Right cardiac atrium (tissue), 5 donors: ENCODE measurements at places on chromosomes 12 and 14. TPM values are rescaled to one million over a fixed set of nuclear protein-coding genes. Genes with fewer than 3 reads are reported as not detected.

DNA sequence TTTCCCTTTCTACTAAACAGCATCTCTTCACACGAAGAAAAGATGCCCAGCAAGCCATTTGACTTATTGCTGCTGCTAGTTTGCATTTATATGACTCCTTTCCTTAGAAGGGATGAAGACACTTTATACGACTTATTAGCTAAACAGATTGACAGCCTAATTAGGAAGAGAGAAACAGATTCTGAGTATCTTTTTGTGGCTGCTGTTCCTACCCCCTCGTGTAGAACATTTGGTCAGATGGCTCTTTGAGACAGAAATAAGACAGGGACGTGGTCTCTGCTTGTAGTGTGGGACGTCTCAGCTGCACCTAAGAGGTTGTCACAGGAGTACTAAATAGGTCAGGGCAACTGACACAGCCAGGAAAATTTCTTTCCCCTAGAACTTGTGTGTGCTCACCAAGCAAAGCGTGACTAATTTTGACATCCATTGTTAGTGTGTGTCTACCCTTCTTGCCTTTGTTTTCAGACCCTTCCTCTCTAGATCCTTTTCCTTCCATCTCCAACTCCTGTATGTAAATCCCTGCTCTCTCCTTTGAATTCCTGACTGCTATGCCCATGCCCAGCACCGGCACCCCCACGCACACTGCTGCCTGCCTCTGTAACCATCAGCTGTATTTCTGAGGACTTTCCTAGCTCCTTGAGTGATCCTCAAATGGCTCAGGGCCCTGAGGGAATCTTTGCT lies 83.2 kb downstream of the DAD1 start:
- no peak for DNase-seq

GRCh38 chr14:81511111-81511904 lies 22.3 kb downstream of the SEL1L start:
- no peak for DNase-seq

- DNase-seq: peak; percentile 33
Observed at GRCh38 chr14:56422703-56423213, 156.8 kb upstream of the TMEM260 start.

DNA sequence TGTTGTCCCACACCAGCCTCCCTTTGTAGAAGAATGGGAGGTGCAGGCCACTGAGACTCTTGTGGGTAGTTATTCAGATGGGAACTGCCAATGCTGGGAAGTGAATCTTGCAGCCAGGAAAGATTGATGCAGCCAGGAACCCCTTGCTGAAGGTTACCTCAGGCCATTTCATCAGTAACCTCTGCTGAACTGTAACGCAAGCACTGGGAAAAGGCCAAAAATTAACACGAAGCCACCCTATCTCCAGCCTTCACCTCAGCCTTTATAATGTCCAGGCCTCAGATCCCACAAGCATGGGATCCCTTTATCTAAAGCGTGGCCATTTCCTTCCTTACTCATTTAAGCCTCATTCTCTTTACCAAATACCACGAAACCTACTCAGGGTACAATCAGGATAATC lies 211.1 kb downstream of the SPTSSA start:
- no peak for DNase-seq

DNA sequence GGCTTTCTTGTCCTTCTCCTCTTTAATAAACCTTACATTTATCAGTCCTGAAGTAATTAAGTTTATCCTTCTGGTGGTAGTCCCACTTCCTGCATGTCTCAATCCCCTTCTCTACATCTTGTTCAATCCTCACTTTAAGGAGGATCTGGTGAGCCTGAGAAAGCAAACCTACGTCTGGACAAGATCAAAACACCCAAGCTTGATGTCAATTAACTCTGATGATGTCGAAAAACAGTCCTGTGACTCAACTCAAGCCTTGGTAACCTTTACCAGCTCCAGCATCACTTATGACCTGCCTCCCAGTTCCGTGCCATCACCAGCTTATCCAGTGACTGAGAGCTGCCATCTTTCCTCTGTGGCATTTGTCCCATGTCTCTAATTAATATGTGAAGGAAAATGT lies 79.3 kb downstream of the ZFC3H1 start:
- DNase-seq: no peak

The FLRT2 gene
- 3.9 TPM for total RNA-seq

DNA sequence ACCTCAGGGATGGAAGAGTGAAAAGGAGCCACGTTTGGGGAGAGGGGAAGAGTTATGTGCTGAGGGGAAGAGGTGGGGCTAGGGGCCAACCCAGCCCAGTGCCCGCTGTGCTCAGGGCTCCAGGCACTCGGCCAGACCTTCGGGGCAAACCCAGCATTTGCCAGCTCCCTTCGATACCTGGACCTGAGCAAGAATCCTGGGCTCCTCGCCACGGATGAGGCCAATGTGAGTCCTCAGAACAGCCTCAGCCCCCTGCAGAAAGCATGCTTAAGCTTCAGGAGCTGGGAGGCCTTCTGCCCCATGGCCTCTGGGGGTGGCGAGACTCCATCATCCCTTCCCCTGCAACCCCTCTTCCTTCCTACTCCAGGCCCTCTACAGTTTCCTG lies 5.0 kb downstream of the CARMIL3 start:
- DNase-seq: no peak

The ADAM21 gene
- total RNA-seq: not detected

The KRT8 gene
- total RNA-seq: 175 TPM

DNA sequence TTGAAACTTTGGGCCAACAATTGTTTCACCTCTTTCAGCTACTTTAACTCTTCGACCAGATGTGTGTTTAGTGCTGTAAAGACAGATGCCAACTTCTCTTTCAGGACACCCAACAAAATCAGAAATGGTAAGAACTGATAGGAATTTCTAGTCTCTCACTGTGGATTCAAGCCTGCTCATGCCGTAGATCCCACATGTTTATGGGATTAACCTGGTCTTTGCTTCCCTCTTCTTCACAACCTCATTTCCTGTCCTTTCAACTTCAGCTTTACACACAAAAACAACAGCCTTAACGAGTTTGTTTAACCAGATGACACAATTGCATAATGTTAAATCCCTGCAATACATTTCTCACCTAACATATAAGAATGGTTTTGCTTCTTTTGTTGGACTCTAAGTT lies 1031.9 kb upstream of the LRFN5 start:
- no peak for DNase-seq

DNA sequence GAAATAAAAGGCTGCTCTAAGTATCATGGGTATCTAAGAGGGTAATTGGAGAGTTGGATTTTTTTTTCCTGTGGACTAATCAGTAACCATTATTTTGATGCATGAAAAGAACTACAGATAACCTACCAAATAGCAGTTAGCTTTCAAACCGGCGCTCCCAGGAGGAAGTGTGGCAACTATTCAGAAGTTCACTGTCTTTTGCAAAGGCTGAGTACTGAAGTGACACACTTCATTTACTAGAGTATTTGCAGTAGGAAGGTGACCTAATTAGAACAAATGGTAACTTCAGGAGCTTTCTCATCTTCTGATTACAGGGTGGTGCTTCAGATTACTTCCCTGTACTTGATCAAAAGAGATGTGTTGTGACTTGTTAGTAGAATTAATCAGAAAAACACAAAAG lies 87.7 kb downstream of the PELI2 start:
- no peak for DNase-seq

DNA sequence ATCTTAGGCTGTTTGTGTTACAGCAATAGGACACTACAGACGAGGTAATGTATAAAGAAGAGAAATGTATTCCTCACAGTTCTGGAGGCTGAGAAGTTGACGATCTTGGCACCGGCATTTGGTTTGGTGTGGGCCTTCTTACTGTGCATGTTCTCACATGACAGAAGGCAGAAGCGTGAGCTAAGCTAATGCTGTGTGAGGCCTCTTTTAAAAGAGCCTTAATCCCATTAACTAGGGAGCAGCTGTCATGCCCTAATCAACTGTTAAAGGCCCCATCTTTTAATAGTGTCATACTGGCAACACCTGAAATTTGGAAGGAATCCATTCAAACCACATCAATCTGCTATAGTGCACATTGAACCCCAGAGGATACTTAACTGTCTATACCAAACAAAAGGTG lies 992.9 kb downstream of the GALC start:
- DNase-seq: no peak

The POTEG gene
- not detected for total RNA-seq

- DNase-seq: no peak
Observed at GRCh38 chr14:25526290-25526689, 476.3 kb upstream of the STXBP6 start.

DNA sequence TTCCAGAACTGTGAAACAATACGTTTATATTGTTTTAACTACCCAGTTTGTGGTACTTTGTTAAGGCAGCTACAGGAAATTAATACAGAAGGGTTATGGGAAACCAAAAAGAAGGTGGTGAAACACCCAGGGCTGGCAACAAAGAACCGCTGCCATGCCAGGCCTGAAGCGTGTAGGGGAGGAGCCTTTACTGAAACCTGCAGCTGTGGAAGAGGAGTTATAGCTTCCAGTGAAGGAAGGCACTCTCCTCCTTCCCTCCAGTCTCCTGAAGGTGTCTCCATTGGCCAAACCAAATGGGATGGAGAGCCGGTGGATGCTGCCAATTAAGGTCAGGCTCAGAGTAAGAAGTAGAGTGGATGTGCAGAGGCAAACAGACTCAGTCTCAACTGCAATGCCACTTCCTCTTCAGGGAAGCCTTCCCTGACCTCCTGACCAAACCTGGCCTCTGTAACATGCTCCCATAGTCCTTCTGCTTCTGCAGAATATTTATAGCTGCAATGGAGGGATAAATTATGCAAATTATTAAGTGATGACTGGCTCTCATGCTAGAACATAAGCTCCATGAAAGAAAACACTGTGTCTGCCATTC lies 168.3 kb downstream of the DAD1 start:
- DNase-seq: no peak

The SMIM41 gene
- total RNA-seq: 0.31 TPM

GRCh38 chr12:96483116-96483515 lies 6.3 kb upstream of the CFAP54 start:
- DNase-seq: no peak

The ISCU gene
- 320 TPM for total RNA-seq

DNA sequence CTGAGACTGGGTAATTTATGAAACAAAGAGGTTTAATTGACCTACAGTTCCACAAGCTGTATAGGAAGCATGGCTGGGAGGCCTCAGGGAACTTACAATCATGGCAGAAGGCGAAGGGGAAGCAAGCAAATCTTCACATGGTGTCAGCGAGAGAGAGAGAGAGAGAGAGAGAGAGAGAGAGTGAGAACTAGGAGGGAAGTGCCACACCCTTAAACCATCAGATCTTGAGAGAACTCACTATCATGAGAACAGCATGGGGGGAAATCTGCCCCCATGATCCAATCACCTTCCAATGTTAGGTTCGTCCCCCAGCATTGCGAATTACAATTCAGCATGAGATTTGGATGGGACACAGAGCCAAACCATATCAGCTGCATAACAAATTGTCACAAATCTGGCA lies 96.7 kb downstream of the CHST11 start:
- no peak for DNase-seq
